ENCODE measurements at places on chromosomes 6 and 20.

DNA sequence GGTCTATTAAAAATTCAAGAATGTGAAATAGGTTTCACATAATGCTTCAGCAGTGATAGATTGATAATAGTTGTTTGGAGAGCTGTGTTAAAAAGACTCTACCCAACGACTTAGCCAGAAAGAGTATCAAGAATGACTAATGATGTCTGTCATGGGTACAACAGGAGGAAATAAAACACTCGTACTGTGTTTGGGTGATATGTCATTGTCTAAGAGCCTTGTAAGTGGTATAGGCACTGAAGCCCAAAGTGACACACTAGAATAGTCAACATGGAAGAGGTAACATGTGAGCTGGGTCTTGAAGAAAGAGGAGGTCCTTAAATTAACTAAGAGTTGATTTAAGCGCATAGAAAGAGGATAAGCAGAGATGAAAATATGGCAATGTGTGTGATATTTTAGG lies 471.8 kb upstream of the MAN1A1 start:
- DNase-seq: no peak

DNA sequence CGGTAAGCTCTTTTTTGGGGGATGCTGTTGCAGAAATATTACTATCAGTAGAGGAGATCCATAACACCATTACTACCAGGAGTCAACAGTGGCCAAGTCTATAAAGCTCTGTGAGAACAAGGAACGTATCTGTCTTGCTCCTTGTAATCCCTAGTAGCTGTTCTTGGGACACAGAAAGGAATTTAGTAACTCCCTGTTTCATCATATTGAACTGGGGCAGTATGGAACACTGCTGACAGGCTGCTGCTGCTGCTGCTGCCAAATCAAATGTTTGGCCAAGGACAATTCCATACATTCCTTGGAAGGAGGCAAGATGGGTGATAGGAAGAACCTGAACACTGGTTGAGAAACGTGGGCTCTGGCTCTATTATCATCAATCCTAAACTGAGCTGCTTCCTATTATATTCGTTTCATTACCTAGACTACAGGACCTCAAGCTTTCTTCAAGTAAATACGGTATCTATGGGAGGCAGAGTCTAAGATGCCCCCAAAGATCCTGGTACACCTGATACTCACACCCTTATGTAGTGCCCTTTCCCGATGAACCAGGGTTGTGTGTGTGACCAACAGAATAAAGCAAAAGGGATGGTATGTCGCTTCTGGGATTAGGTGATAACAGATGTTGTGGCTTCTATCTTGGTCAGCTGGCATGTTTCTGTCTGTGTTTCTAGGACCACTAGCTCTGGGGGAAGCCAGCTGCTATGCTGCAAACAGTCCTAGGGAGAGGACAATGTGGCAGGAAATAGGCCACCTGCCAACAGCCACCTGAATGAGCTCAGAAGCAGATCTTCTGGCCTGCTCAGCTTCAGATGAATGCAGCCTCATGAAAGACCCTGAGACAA lies 39.5 kb downstream of the ELOVL5 start:
- DNase-seq: no peak

DNA sequence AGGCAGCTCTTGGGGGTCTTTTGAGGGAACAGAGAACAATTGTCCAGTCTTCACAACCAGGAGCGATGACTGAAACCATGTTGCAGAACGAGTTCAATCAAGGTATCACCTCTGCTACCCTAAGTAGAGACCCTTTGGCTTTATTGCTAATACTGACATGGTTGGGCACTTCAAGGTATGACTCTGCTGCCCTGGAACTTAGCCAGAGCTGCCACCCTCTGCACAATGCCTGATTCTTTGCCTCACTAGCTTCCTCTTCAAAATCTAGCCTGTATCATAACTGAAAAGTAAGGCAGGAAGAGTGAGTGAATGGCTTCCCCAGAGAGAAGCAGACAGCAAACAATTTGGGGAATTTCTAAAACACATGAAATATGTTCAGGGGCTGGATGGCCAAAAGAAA lies 592.7 kb upstream of the NRSN1 start:
- DNase-seq: no peak

DNA sequence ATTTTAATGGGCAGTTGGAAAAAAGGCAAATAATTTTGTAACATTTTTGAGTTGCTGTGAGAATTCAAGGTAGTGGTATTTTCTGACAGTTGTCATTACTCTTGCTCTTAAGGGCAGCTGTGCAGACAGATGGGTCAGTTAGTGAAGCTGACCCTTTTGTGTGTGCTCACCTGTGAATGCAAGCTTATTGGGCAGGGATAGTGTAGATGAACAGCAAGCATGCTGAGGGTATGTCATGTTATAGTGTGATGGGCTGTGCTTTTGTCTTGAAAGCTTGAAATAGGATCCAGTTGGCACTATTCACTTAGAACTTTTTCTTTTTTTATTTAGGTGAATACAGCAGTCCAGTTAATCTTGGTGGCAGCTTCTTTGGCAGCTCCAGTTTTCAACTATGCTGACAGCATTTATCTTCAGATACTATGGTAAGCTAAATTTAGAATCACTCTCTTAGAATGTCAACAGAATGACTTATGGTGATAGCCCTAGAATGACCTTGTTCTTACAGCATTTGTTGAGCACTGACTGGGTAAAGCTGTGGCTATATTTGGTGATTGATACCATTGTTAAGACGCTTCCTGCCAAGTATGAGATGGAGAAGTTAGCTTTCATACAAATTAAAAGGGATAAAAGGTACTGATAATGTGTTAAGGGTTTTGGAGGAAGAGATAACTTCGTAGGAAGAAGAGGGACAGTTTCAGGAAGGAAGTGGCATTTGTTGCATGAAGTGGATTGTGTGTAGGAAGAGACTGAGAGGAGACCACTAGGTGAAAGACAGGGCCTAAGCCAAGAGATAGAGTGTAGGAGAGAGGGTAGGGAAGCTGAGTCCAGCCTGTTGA lies 19.5 kb downstream of the LRRN4 start:
- DNase-seq: no peak

- no peak for DNase-seq
Measured at GRCh38 chr6:6930223-6930880, 177.4 kb upstream of the RREB1 start.

- DNase-seq: no peak
Measured at GRCh38 chr20:63322933-63323273, 29.9 kb downstream of the COL20A1 start.

DNA sequence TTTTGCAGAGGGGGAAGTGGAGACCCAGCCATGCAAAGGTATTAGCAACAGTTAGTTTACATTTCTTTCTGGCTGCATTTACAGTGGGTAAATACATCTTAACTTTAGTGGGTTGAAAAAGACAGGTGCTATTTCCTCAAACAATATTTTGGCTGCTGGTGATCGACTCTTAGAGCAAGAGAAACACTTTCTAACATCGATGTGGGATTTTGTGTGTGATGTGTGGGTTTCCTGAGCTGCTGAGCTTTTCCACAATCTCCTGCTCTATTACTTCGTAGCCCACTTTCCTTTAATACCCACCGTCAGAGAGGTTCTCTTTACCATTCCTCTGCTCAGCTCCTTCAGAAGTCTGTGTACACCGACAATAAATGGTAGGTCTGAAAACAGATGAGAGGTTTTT lies 339.0 kb downstream of the NRN1 start:
- no peak for DNase-seq

DNA sequence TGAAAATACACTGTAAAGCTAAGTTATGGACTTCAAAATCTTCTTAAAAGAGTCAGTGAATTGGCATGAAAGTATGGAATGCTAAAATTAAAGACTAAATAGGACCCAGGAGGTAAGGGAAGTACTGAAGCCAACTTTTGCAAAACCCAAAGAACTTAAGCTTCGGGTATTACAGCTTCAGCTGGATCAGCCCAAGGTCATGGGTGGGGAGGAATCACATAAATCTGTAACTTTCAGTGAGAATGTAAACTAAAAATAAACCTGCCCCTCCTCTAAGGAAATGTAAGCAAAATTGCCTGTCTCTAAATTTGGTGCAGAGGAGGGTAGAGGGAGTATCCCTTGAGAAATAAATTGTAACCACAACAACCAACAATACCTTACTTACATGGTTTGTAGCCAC lies 4.4 kb upstream of the MUC21 start:
- DNase-seq: no peak

- DNase-seq: no peak
Measured at GRCh38 chr6:4603856-4604369, 172.3 kb upstream of the CDYL start.

GRCh38 chr6:32950010-32950409 lies 2.9 kb downstream of the HLA-DMA start:
- no peak for DNase-seq

- no peak for DNase-seq
Measured at GRCh38 chr20:44618318-44618731, 33.2 kb downstream of the ADA start.

- no peak for DNase-seq
Measured at GRCh38 chr6:31247813-31248212, 24.1 kb downstream of the HLA-C start.

- no peak for DNase-seq
Measured at GRCh38 chr6:37004044-37004980, 1.1 kb upstream of the FGD2 start.

- DNase-seq: no peak
Measured at GRCh38 chr6:2185466-2185865, 59.9 kb downstream of the GMDS start.

GRCh38 chr6:143123081-143123480 lies 62.4 kb downstream of the AIG1 start:
- no peak for DNase-seq

- no peak for DNase-seq
Measured at GRCh38 chr6:78492351-78493017, 374.9 kb upstream of the IRAK1BP1 start.

DNA sequence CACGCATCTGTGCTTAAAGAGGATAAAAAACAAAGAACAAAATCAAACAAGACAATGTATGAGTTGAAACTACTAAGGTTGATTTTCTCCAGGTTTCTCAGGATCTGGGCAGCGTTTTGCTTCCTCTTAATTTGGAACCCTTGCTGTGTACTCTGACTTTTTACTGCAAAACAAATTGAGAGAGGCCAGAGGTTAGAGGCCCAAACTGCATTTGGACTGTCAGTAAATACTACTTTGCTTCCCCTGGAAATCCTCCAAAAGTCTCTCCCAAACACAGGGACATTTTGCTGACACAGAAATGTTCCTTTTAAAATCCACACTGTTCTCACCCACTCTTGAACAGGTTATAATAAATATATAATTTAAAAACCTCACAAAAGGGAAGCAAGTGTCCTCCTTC lies 1.1 kb downstream of the ARG1 start:
- no peak for DNase-seq

Data from right lobe of liver (tissue), 6 donors.